ENCODE measurements at places on chromosomes 5 and 9.

- DNase-seq: no peak
These were observed 163.1 kb downstream of the PAX5 start for GRCh38 chr9:36870960-36871359.

GRCh38 chr9:676780-677438, 164.6 kb upstream of the DMRT1 start:
- no peak for DNase-seq

DNA sequence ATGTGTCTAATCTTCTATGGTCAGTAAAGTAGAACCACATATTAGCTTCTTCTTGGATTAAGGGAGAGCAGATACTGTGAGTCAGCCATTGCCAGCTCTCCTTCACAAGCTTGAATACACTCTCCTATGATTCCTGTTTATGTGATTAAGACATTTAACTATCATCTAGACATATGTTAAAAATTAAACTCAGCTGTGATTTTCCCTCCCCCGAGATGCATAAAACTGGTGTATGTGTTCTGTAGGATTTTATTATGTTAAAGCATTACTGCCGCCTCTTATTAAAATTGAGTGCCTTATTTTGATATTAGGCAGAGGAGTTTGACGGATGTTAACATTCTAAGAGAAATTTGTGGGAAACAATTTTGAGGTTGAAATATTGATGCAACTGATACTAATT, 114.6 kb downstream of the ACTBL2 start:
- no peak for DNase-seq

- DNase-seq: peak; percentile 65
These were observed 41.6 kb upstream of the ZNF300 start for GRCh38 chr5:150946351-150946905.

DNA sequence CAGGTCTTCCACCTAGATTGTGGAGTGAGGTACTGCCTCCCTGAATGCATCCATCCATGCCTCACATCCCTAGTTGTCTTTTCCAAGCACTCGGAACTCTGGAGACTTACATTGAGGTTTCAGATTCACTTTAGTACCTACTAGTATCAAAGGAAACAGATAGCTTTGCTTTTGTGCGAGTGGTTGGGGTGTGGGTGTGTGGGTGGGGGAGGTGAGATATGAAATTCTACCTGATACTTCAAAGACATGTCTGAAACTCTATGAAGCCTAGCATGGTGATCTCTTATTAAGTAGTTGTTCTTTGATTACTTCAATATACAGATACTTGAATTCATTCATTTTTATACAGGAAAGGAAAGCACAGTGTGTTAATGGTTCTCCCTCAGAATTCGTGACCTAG, 64.4 kb downstream of the MCCC2 start:
- DNase-seq: no peak

GRCh38 chr9:136662656-136663581, at the start of gene EGFL7:
TSS of gene EGFL7 (plus strand) at chr9:136662916. CDS start at chr9:136668283, 5,367 bp downstream.
- DNase-seq: no peak

DNA sequence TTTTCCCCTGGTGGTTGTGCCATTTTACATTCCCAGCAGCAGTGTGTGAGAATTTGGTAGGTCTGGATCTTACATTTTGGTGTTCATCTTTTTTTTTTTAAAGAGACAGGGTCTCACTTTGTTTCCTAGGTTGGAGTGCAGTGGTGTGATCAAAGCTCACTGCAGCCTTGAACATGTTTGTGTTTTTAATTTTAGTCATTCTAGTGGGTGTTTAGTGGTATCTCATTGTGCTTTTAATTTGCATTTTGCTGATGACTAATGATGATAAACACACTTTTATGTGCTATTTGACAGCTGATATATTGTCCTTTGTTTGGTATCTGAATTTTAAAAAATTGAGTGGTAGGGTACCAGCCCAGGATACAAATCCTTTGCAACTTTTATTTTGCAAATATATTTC, 53.4 kb upstream of the POMT1 start:
- no peak for DNase-seq

DNA sequence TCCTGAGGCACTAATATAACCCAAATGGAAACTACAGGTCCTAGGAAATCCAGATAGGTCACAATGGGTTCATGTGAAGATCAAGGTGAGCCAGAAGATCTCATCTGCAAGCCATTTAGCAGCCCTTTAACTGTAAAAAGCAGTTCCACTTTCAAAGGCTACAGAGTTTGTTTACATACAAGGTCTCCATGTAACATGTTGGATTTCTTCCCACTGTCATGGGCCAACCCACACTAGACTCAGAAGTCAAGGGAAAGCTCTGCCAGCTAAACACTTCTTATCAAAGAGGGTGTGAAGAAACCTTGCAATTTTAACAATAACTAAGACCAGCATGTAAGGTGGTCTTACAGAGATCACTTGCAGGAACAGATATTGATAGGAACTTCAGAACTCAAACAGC, 3.8 kb upstream of the CTNNAL1 start:
- DNase-seq: no peak

- no peak for DNase-seq
These were observed 234.4 kb upstream of the DAPK1 start for GRCh38 chr9:87263291-87263690.

GRCh38 chr5:69492923-69493395, 369 bp downstream of the OCLN start:
- no peak for DNase-seq

- no peak for DNase-seq
These were observed 491.7 kb upstream of the FAM174A start for GRCh38 chr5:100043475-100043874.

DNA sequence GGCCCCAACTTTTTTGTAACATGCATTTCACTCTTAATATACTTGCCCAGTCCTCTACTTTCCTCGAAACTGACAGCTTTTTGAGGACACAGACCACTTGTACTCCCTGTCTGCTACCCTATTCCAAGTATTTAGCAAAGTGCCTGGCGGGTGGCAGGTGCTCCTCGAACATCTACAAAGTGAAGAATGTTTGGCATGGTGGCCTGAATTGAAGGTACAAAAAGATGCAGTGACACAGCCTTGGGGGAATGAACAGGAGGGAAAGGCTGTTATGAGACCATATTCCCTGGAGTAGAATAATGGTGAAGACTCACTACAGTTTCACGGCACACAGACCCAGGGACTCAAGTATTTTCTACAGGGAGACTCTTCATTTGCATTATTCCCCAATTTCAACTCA, 590.9 kb downstream of the PRELID2 start:
- DNase-seq: no peak

DNA sequence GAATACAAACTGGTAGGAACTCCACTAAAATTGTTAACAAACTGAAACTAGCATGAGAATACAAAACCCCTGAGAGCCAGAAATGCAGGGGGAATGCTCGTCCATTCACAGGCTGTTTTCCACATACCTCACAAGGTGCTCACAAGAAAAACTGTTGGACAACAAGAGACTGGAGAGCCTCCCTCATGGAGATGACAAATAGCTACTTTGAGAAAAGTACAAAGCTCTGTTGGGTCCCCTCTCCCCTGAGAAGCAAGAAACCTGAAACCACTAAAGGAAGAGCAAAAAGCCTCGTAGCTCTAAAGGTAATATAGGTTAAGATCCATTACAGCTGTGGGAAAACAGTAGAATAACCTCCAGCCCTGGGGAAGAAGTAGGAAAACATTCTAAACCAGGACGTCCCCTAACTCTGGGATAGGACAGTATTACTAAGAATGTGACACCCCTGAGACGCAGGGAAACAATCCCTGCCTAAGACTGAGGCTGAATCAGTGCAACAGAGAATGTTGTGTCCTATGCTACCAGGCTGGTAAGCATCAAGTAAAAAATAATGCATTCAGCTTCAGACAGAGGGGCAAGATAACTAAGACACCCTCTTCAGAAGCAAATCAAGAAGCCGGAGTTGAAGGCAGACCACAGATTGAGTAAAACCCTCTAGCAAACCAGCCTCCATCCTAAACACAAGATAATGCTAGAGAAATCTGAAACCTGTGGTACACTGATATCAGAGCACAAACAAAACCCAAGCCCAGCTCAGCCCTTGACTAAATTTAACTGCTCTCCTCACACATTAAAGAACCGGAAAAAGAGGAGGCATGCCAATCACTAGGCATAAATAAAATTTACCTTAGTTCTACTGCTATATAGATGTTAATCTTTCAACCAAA, 160.2 kb downstream of the SSBP2 start:
- no peak for DNase-seq

DNA sequence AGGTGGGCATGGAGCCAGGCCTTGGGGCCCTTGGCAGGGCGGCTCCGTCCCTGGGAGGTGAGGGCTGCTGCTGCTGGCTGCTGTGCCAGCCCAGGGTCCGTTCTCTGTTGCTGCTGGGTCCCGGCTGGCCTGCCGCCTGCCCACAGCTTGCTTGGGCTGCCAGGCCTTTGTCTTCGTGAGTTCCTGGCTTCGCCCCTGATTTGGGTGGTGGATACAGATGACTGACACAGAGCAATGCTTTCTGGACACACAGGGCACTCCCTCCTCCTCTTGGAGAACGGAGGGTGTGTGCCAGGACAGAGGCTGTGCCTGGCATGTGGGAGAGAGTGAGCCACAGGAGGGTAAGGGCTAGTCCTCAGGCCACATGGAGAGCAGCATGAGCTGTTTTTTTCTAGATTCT, 166.1 kb downstream of the MACROH2A1 start:
- no peak for DNase-seq
